ENCODE measurements at places on chromosomes 3 and 15.

DNA sequence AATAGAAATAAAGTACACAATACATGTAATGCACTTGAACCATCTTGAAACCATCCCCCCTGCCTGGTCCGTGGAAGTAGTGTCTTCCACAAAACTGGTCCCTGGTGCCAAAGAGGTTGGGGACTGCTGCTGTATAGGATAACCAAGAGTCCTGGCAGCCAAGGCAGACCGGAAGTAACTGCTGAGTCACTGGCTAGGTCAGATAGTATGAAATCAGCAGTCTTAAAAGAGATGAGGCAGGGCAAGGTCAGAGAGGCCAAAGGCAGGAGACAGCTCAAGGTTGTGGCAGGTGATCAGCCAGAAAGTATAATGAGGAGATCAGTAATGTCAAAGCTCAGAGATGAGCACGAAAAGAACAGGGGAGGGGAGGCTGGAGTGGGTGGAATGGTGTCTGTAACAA is 60.2 kb downstream of the MAP3K13 start:
- no peak for DNase-seq

DNA sequence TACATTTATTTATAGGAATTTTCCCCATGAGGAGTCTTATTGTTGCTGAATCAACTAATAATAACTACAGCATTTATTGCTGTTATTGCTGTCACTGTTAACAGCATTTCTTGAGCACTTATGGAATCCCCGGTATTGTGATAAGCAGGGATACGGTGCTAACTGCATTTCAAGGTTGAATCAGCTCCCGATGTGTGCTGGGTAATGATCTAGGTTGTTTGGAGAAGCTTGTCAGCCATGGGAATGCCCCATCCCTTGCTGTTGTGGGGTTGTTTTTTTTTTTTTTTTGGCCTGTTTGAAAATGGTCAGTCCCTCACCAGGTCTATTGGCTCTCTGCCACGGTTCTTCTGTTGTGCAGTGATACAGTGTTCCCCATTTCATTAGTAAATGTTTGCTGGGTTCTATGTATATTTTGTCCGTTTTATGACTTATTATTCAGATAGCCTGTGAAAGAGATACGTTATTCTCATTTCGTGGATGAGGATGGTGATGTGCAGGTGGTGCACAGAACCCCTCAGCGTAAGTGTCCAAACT is 48.5 kb downstream of the MED12L start:
- no peak for DNase-seq

DNA sequence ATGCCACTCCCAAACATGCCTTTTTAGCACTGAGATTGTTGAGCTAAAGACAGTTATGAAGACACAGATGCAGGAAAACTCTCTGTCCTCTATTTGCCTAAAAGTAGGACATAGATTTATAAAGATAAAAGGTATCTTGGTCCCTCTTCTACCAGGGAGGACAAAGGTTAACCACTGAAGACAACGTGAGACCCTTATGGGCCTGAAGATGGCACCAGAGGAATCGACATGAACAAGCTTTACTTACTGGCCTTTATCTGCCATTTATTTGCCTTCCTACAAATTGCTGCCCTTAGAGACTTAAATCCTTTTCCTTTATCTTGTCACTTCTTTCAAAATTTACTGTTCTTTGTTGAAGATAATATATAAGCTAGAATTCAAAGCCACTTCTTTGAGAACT is 109.7 kb upstream of the FAM3D start:
- DNase-seq: no peak

- no peak for DNase-seq
These were observed 80.1 kb downstream of the CD200 start for GRCh38 chr3:112413074-112413473.

All from stimulated activated CD4-positive, alpha-beta T cell treated with anti-CD3 and anti-CD28 coated beads, Interleukin-1b, Interleukin-23, amount 100 ng/mL, for 4 hours (primary cell).